ENCODE measurements at places on chromosomes 11 and 22.

DNA sequence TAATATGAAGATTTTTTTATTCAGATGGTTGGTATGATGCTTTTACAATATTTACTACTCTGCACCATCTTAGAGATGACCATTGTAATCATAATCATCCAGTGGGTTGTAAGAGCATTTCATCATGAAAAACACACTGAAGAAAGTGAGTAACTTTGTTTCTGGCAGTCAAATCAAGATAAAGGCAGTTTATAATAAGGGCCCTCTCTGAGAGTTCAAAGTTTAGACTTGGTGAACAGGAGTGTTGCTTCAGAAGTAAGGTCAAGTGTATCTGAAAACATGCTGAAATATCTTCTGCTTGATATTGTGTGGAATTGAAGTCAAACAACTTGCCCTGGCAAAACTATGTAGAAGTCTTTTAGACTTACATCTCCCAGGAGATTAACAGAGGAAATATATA is 19.5 kb upstream of the MS4A8 start:
- DNase-seq = no peak

- no peak for DNase-seq
Measured at GRCh38 chr11:133399855-133400625, 132.3 kb downstream of the OPCML start.

DNA sequence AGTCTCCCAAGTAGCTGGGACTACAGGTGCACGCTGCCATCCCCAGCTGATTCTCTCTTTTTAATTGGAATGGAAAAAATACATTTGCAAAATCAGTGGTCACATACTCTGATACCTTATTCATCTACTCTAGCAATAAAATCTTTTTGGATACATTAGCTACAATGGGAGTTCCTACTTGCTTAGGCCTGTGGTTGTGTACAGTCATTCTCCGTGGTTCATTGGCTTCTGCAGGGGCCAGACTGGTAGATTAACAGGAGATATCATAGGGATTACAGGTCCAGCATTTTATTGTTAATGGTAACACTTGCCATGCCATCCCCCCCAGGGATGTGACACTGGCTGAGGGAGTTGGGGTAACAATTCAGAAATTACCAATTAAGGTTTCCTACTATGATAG is 140.0 kb downstream of the ADAMTS15 start:
- no peak for DNase-seq

DNA sequence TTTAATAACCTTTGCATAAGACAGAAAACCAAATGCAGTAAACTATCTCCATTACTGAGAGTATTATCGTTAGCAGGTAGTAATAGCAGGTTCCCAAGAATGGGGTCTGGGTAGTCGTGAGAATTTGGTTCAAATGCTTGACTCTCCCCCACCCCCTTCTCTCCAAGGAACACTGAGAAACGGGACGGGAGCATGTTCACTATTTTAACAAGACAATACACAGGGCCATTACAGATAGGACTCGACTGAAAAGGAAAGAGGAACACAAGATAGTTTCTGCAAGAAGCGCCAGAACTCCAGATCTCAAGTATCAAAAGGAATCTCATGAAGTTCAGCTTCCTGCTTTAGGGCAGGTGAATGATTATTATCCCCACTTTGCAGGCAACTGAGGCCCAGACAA is 27.0 kb downstream of the KMT5B start:
- no peak for DNase-seq

GRCh38 chr11:44817207-44817949 is 90.6 kb downstream of the TSPAN18 start:
- DNase-seq = no peak

DNA sequence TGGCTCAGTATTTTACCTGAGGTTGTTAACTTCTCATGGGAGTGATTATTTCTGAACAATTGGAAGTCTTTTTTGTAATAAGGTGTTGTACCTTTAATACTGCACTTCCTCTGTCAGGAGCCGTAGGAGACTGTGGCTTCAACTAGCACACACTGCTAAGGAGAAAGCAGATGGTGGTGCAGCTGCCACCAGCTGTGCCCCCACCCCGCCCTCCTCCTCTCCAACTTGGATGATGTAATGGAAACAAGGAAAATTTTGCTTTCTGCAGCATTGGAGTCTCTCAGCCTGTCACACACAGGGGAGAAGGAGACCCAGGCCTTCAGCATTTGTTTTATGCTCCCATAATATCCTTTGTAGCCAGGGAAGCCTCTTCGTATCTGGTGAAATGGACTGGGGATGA is 91.2 kb downstream of the TEAD1 start:
- no peak for DNase-seq

DNA sequence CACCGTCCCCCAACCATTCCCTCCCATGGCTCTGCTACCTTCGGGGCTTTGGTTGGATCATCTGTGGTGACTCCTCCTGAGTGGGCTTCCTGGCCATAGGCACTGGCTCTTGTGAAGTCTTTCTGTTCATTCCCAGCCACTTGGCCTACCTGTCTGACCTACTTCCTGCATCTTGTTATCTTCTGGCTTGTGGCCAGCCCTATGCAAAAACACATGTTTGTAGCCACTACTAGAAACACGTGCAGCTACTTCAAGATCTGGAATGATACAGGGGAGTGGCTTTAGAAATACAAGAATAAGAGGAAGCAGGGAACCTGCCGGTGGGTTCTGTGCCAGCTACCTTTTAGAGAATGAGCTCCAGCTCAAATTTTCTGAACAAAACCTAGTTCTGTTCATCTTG is 20.9 kb downstream of the RCOR2 start:
- DNase-seq = no peak

- DNase-seq = peak; percentile 95
Measured at GRCh38 chr11:12331239-12331874, 46.0 kb upstream of the PARVA start.

- peak; percentile 65 for DNase-seq
Measured at GRCh38 chr11:117535201-117535849, 207.7 kb downstream of the CEP164 start.

GRCh38 chr11:78562398-78562797 is 12.3 kb downstream of the NARS2 start:
- no peak for DNase-seq

GRCh38 chr11:44290208-44290607 is 19.7 kb downstream of the ALX4 start:
- no peak for DNase-seq

GRCh38 chr11:67213178-67213621 is 53.1 kb upstream of the GRK2 start:
- no peak for DNase-seq

DNA sequence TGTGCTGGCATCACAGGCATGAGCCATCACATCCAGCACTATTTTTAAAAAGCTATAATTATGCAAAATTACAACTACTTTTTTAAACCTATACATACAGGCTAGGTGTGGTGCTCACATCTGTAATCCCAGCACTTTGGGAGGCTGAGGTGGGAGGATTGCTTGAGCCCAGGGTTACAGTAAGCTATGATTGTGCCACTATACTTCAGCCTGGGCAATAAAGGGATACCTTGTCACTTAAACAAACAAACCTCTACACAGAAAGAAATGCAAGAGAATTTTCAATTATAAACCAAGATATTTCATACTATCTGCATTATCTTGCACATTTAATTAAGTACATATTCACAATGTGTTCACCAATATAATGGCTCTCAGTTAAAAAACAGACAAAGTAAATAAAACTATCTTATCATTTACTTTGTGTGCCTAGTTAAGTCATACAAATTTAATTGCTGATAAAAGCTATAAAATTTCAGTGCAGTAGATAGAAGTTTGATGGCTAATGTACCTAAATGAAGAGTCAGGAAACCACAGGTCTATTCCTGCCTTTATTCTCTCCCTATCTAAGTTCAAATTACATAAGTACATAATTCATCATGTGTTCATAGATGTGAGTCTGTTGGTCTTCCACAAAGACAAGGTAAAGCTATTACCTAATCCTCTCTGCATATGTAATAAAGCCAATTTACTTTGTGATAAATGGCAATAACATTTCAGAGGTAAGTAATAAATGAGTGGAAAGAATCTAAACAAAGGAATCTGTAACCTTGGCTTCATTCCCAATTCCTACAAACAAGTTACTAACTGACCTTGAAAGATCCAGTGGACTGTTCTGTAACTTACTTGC is 9.0 kb upstream of the RDX start:
- DNase-seq = no peak

DNA sequence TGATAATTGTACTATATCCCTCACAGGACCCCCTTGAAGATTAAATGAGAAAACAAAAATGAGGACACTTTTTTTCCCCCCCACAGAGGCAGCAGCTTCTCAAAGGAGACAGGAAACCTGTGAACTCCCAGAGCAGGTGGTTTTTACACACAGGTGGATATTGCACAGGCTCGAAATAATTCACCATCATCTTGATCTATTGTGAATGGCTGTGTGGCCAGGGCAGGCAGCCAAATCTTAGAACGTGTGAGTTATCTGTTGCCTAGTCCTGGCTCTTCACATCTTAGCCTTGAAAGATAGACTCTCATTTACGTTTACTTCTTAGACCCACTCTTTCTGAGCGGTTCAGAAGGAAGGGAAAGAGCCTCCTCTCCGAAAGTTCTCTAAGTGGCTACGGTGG is 23.5 kb downstream of the PPFIBP2 start:
- DNase-seq = no peak

DNA sequence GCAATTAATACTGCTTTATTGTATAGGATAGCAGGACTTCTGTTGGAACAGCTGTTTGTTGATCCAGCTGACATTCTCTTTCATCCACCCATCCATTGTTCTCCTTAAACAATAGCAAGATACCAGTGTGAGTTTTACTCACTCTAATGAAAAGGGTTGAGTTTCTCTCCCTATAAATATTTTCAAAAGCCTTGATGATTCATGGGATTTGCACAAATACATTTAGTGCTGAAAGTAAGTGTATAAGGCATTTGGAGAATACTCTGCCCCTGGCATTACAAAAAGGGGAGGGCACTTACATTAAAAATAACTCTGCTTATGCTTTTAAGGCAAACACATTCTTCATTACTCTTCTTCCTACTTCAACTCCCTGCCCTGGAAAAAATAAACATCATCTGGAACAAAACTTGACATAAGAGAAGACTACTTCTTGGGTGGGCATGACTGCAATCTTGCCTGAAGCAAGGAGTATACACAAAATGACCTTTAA is 634.9 kb downstream of the METTL15 start:
- DNase-seq = no peak

DNA sequence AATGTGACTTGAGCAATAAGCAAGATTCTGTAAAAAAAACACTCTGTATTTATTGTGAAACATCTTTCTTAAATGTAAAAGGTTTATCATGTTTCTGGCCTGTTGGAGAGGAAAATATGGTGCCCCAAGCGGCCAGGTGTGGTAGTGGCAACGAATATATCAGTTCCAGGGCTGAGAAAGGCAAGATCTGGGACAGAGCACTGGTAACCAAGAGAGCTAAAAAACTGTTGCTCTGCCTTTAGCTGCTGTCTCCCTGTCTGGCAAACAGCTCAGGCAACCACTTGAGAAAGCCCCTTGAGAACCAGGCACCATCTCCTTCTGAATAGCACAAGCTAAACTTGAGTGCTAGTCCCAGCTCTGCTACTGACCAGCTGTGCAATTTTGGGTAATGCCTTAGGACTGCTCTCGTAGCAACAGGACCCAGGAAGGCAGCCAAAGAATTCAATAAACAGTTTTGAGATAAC is 129.9 kb downstream of the KCNC1 start:
- DNase-seq = no peak

DNA sequence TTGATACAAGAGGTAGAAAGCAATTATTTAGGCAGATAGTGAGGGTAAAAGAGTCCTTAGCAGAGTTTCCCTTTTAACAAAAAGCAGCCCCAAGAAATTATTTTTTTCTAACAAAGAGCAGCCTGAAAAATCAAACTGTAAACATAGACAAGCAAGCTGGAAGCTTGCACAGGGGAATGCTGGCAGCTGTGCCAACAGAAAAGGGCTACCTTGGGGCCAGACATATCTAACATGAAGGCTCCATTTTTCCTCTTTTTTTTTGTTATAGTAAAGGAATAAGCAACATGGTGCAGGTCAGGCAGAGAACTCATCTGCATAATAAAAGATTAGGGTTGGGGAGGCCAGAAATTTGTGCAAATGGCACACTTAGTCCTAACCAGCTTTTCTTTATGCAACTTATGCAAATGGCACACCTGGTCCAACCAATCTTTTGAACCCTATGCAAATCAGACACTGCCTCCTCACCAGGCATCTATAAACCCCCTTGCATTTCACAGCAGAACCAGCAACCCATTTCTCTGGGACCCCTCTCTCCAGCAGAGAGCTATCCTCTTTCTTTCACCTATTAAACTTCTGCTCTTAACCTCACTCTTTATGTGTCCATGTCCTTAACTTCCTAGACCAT is 41.8 kb downstream of the PDGFD start:
- DNase-seq = no peak

- no peak for DNase-seq
Measured at GRCh38 chr22:17366830-17367229, 2.4 kb upstream of the CECR2 start.

GRCh38 chr11:73154178-73154577 is 12.1 kb upstream of the FCHSD2 start:
- DNase-seq = no peak

DNA sequence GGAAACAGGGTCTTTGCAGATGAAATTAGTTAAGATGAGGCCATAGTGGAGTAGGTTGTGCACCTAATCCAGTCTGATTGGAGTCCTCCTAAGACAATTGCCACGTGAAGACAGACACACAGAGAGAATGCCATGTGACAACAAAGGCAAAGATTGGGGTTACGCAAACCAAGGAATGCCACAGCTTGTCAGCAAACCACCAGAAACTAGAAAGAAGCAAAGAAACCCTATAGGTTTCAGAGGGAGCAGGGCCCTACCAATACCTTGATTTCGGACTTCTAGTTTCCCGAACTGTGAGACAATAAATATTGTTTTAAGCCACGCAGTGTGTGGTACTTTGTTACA is 8.2 kb upstream of the LAYN start:
- no peak for DNase-seq

DNA sequence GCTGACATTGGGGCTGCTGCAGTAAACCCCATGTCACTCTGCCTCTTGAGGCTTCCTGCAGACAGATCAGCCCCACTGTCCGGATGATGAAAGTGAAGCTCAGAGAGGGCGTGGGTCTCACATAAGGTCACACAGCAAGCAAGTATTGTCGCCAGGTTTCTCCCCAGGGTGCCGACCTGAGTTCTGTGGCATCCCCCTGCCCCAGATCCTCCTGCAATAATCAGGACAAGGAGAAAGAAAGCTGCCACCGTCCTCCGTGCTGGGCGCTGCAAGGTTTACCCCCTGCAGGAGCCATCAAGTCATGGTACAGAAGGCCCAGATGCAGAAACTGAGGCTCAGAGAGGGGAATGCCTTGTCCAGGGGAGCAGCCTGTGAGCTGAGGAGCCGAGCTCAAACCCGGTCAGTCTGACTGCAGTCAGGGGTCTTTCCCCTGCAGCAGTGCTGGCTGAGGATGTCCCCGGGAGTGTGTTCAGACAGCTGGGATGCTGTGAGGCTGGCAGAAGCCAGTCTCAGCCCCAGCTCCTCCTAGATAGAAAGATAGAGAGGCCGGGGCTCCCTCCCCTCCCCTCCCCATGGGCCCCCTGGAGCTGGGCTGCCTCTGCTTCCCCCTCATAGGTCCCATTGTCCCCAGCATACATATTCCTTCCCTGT is 13.2 kb downstream of the EMID1 start:
- no peak for DNase-seq

DNA sequence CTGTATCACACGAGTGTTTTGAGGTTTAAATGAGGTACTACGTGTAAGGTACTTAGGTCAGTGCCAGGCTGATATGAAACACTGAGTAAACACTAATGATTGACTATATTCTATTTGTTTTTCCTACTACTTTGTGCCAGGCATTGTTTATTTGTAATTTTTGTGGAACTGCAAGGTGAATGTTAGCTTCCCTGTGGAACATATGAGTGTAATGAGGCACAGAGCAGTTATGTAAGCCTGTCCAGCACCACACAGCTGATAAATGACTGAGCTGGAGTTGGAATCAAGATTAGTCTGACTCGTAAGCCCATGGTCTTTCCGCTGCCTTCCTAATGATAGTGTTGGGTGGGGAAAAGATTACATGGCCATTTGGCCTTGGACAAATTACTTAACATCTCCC is 5.9 kb downstream of the SLC37A2 start:
- no peak for DNase-seq

All from NCI-H1092 (cell line).